Epithelial cell of proximal tubule (primary cell): ENCODE measurements at places on chromosomes 7 and 10. TPM values are rescaled to one million over a fixed set of nuclear protein-coding genes. Genes with fewer than 3 reads are reported as not detected.
A peak's percentile ranks its signal among the peaks of the same experiment; 100 is the strongest.

Gene CLCN1
- not detected in 2 replicates for total RNA-seq

- DNase-seq: no peak
Observed at GRCh38 chr10:91907914-91908336, 1.4 kb downstream of the FGFBP3 start.

DNA sequence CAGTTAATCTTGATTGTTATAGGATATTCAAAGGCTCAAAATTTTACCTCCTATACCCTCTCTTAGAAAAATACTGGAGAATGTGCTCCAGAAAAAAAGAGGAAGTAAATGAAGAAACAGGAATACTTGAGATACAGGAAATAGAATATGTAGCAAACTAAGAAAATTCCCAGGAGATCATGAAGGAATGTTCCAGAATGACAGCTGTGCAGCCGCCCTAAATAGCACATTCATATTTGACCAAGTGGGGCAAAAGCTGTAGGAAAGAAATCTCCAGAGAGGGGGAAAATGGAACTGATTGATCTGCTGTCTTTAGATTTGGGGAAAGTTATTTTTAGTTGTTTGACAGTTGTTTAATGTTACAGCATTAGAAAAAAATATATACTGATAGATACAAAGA lies 46.2 kb upstream of the ZEB1 start:
- DNase-seq: no peak

- no peak for DNase-seq
Observed at GRCh38 chr7:149156898-149157297, 9.6 kb downstream of the ZNF398 start.

DNA sequence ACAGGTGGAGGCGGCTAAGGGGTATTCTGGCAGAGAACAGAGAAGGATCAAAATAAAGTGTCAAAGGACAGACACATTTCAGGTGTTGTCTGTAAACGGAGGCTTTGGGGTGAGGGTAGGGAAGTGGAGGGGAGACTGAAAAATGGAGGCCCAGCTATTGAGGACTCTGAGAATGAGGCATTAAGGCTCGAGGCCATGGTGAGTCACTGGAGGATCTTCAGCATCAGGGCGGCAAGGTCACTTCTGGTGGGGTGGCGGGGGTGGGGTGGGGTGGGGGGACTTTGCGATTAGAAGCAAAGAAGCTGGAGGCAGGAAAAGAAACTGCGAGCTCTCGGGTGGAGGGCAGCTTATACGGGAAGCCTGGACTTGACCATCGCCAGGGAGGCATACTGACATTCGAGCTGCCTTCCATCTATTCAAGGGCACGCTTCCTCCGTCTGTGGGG lies 58.4 kb upstream of the PCGF5 start:
- DNase-seq: no peak

Gene DLX5
- not detected in 2 replicates for total RNA-seq

Gene POLR2J2
- 1.3 TPM in 1 of 2 replicates, not detected in the other for total RNA-seq

- DNase-seq: peak; percentile 6
Observed at GRCh38 chr7:54543051-54543488, 895 bp downstream of the VSTM2A start.

DNA sequence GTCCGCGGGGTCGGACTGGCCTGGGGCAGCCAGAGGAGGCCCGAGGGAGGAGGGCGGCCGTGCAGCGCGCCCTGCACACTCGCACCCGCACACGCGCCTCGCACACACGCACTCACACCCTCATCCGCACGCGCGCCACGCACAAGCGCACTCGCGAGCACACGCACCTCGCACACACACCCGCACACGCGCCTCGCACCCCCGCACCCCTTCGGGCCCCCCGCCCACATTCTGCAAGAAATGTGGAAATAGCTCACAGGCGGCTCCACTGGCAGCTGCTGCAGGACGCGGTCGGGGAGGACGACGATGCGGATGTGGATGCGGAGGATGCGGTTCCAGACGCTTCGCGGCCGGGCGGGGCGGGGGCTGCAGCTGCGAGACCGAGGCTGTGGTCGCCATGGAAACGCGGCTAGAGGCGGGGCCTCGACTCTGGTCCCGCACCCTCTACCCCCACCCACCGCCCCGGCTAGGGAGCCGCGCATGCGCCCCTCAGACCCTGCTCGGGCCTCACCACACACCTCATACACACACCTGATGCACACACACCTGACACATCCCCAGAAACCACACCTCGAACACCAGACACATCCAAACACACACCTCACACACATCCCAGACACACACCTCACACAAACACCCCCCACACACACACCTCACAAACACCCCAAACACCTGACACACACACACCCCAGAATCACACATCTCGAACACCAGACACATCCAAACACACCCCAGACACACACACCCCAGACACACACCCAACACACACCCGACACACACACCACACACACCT lies at the start of gene CALY:
Gene CALY (minus strand): TSS at position 320 of the 793 bp plus-strand sequence. CDS start 7,907 bp downstream, outside the sequence.
- DNase-seq: no peak

Gene EEPD1
- total RNA-seq: 3.9 and 10.8 TPM in 2 replicates

Gene TAS2R41
- not detected in 2 replicates for total RNA-seq

GRCh38 chr7:1819259-1819841 lies 149.3 kb downstream of the ELFN1 start:
- DNase-seq: no peak

DNA sequence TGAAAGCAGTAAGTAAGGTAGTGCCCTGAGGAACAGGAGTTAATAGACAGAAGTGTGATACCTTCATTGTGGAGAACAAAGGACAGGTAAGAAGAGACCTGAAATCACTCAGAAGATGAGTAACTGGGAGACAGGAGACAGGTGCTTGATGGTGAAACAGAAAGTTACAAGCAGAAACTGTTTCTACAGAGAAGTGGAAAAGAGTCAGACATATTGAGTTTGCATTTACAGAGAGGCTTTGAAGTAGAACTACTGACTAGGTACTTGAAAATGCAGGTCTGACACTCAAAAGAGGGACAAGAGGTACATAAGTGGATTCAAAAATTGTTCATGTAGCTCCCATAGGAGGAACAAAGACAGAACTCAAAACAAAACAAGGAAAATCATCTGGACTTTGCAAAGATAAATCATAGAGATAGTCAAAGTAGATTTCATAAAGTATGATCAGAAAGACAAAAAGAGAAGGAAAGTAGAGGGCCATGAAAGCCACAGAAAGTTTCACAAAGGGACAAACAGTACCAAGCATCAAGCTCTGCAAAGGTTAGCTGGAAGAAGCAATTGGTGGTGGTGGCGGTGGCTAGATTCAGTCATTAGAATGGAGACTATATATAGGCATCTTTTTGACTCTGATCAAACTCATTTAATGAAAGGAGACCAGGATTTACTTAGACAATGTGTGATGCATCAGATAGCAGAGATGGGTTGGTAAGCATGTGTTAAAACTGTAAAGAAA lies 198.4 kb downstream of the PCLO start:
- no peak for DNase-seq

GRCh38 chr7:131105799-131106680 lies 221.6 kb upstream of the MKLN1 start:
- DNase-seq: no peak

DNA sequence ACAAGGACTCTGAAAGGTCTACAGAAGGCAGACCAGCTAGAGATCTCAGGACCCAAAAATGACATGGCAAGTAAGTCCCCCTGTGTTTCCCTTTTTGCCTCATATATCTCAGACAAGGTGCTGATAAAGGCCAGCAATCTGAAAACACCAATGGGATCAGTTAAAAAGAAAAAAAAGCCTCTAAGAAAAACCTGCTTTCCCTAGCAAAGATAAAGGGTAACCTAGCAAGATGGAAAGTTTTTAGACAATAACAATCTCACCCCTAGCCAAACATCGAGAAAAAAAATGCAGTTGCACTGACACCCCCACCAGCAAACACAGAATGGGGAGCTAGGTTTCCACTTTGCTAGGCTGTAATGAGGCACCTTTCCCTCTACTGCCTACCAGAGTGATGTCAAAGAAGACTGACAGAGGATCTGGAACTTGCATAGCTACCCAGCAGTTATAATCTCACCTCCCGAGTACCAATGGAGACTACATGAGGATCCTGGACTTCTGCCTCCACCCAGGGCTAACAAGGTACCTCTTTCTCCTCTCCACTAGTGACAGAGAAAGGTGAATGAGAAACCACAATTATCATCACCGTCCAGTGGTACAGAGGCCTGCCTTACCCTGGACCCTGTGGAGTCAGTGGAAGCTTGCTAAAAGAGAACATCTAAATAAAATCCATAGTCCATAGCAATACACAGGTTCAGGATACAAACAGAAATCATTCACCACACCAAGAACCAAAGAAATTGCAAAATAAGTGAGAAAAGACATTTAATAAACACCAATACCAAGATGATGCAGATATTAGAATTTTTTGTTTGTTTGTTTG lies 240.8 kb downstream of the ARHGAP12 start:
- DNase-seq: no peak

DNA sequence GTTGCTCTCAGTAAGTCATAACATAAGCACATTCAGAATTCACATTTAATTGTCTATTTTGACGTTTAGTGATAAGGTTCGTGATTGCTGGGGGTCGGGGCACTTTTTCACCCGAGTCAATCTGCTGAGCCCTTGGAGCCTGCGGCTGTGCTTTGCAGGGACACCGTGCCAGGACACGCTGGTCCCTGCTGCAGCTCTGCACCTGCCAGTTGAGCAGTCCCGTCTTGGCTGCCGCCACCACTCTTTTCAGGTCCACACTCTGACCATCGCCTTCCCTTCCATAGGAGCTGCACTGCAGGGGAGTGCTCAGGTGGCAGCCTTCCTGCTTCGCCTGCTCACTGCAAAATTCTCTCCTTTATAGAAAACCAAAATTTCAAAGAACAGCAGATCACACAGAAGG lies 36.4 kb downstream of the CUL1 start:
- DNase-seq: no peak

Gene TSPAN15
- 26.4 and 28.6 TPM in 2 replicates for total RNA-seq

DNA sequence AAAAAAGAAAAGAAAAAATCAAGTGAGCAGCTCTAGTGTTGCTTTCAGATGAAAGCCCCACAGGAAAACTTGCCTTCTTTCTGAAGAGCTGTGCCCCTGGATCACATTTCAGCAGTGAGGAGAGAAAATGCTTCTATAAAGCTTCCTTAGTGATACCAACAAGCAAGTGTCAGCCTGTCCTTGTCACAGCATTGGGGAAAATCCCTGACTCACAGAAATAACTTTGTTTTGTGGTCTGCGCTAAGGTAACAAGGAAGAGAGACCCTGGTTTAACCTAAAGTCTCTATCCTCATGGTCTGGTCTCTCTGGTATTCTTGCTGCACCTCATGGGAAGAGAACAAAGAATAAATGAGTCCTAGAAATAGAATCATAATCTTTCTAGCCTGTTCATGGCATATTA lies 885.2 kb upstream of the SORCS1 start:
- no peak for DNase-seq

GRCh38 chr7:36605261-36606051 lies 118.8 kb downstream of the AOAH start:
- DNase-seq: peak; percentile 42

DNA sequence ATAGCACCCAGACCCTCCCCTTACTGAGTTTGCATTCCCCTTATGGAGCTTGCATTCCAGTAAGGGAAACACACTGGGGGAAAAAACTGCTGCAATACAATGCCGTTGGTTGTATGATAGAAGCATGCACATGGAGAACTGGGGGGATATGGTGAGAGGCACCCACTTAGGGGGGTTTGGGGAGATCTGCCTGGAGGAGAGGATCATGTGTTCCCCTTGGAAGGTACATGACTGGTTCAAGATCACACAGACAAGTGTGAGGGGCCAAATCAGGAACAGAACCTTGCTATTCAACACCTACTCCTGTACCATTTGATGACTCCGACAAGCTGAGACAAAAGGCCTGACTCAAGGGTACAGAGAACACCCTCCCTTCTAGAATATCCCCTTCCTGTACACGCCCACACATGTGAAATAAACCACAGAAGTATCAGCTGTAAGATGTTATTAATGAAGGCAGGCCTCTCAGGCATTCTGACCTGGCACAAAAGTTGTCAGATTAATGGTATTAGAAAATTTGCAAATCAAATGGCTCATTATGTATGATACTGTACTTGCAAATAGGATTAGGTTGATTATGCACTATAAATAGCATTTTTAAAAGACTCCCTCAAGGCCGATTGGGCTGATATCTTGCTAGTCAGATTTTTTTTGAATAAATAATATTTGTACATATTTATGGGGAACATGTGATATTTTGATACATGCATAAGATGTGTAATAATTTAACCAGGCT lies 122.2 kb downstream of the NPY start:
- DNase-seq: no peak

GRCh38 chr10:84008878-84009277 lies 130.4 kb upstream of the GHITM start:
- DNase-seq: no peak

- DNase-seq: no peak
Observed at GRCh38 chr10:116775488-116776400, 33.4 kb upstream of the HSPA12A start.

DNA sequence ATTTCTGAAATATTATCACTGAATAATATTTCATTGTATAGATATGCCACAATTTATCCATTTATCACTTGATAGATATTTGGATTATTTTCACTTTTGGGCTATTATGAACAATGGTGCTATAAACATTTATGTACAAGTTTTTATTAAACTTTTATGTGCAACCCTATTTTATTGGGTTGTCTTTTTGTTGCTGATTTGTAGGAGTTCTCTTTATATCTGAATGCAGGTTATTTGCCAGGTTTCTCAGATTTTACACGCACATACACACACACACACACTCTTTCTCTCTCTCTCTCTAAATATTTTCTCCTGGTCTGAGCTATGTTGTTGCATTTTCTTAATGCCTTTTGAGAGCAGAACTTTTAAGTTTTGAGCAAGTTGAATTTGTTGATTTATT lies 36.2 kb downstream of the ADK start:
- no peak for DNase-seq

Gene MAGI2
- total RNA-seq: 0.43 and 0.92 TPM in 2 replicates

DNA sequence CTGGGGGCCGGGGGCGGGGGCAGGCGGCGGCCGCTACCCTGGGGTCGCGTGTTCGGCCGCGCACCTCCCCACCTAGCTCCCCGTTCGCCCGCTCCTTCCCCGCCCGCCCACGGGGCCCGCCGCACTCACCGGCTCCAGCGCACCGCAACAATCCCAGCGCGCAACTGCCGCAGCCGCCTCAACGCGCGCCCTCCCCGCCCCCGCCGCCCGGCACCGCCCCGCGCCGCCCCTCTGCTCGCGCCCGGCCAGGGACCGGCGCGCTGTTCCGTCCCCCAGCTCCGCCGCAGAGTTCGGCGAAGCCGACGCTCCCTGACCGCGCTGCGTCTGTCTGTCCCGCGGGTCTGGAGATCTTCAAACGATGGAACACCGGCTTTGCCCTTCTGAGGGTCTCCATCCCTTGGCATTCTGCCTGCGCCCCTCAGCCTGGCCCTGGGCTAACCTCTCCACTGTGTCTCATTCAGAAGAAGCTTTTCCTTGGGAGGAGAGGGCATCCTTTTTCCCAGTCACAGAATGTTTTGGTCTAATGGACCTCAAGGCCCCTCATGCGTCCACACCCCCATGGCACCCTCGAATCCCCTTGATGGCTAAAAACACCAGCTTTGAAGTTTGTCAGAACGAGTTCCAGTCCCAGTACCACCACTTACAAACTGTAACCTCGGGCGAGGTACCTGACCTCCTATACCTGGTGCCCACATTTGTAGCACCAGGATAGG lies at the start of gene NT5C2:
Gene NT5C2 (minus strand): TSS at position 166 of the 713 bp plus-strand sequence. CDS start 18,314 bp downstream, outside the sequence.
- no peak for DNase-seq
